Frontal cortex (tissue), 4 donors: ENCODE measurements at places on chromosomes 3 and 15. TPM values are rescaled to one million over a fixed set of nuclear protein-coding genes. Genes with fewer than 3 reads are reported as not detected.

Gene ANKUB1
- 0.41 TPM for total RNA-seq

Gene MTHFS
- total RNA-seq = 6.1 TPM

Gene NR2F2
- 4.9 TPM for total RNA-seq

Gene ASB14
- under 0.01 TPM for total RNA-seq
